ENCODE measurements at places on chromosomes 1 and 21.

- no peak for DNase-seq
These were observed 7.6 kb downstream of the PAFAH2 start for GRCh38 chr1:25990251-25990650.

DNA sequence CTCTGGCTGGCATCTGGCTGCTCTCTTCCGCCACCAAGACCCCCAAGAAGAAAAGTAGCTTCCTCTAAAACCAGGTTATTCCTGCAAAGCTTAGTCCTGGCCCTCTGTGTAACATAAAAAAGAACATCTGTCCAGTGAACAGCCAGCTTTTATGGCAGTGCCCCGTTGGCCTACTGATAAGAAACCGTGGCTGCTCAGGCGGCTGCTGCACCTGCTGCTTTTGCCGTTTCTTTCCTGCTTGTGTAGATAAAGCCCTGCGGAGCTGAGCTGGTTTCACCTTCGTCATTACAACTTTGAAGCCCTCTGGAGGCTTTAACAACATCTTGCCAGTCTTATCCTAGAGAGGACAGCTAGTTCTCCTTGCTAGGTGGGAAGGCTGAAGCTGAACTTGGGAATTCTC is 20.5 kb downstream of the ELAPOR1 start:
- DNase-seq, result no peak

GRCh38 chr21:21179619-21180298 is 181.6 kb downstream of the NCAM2 start:
- no peak for DNase-seq

- DNase-seq, result no peak
These were observed 6.7 kb downstream of the OR2T11 start for GRCh38 chr1:248627971-248628844.

GRCh38 chr1:33361532-33362235 is 40.8 kb upstream of the A3GALT2 start:
- DNase-seq, result no peak

DNA sequence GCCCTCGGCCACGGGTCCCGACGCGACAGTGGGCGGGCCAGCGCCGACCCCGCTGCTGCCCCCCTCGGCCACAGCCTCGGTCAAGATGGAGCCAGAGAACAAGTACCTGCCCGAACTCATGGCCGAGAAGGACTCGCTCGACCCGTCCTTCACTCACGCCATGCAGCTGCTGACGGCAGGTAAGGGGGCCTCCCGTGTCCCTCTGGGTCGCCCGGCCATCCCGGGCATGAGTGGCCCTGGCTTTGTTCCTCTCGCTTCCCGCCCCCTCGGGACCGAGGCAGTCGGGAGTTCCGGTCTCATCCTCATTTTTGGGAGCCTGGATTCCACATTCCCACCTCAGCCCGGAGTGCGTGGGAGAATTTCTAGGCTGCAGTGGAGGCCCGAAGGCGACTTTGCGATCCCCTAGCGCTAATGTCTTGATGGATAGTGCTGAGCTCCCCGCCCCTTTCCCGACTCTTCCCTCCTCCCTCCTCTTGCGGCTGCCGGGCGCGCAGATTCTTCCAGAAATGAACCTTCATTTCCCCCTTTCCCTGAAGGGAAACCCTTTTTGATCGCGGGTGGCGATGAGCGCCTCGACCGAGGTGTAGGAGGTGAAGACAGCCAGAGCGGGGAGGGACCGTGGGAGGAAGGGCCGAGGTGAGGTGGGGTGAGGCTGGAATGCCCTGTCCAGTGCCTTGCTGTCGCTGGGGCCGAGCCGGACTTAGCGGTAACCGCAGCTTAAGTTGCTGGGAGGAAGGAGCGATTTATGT is 705 bp downstream of the KHDRBS1 start:
- peak; percentile 36 for DNase-seq

- DNase-seq, result peak; percentile 32
These were observed 169.8 kb downstream of the DAB1 start for GRCh38 chr1:57254022-57254421.

DNA sequence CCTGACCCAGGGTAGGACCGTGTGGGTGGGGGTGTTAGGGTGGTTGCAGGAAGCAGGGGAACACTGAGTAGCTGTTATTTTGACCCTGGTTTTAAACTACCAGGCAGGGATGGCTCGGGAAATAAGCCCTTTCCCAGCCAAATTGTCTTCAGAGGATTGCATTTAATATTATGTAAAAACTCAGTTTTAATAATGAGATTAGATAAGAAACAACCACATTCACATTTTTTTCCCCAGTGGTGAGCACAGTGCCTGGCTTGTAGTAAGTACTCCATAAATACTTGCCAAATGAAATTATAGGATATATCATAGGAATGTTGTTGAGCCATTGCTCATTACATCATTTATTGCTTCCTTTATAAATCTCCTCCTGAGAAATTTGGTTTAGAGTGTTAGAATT is 3.1 kb upstream of the ACP6 start:
- DNase-seq, result peak; percentile 26

DNA sequence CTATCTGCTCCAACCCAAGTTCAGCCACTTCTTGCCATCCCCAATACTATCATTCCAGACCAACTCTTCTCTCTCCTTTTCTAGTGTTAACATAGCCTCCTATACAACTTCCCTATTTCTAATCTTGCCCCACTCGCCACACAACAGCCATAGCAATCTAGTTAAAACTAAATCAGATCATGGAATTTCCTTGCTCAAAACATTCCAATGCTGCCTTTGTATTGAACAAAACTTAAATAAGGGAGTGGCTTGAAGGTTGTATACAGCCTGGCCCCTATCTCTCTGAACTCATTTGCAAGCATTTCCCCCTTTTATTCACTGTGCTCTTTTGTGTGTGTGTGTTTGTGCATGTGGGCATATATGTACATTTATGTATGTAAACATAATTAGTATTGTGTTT is 118.1 kb upstream of the SGIP1 start:
- DNase-seq, result no peak

- no peak for DNase-seq
These were observed 99.6 kb upstream of the CACNA1E start for GRCh38 chr1:181383695-181384094.

GRCh38 chr1:159000625-159001024 is 9.1 kb upstream of the IFI16 start:
- DNase-seq, result peak; percentile 94

- no peak for DNase-seq
These were observed 98.1 kb downstream of the RUNX1 start for GRCh38 chr21:34950980-34951379.

DNA sequence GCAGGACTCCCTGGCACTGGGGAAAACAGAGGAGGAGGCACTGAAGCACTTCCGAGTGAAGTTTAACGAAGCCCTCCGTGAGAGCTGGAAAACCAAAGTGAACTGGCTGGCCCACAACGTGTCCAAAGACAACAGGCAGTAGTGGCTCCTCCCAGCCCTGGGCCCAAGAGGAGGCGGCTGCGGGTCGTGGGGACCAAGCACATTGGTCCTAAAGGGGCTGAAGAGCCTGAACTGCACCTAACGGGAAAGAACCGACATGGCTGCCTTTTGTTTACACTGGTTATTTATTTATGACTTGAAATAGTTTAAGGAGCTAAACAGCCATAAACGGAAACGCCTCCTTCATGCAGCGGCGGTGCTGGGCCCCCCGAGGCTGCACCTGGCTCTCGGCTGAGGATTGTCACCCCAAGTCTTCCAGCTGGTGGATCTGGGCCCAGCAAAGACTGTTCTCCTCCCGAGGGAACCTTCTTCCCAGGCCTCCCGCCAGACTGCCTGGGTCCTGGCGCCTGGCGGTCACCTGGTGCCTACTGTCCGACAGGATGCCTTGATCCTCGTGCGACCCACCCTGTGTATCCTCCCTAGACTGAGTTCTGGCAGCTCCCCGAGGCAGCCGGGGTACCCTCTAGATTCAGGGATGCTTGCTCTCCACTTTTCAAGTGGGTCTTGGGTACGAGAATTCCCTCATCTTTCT is 75.5 kb downstream of the PIK3CD start:
- DNase-seq, result no peak

DNA sequence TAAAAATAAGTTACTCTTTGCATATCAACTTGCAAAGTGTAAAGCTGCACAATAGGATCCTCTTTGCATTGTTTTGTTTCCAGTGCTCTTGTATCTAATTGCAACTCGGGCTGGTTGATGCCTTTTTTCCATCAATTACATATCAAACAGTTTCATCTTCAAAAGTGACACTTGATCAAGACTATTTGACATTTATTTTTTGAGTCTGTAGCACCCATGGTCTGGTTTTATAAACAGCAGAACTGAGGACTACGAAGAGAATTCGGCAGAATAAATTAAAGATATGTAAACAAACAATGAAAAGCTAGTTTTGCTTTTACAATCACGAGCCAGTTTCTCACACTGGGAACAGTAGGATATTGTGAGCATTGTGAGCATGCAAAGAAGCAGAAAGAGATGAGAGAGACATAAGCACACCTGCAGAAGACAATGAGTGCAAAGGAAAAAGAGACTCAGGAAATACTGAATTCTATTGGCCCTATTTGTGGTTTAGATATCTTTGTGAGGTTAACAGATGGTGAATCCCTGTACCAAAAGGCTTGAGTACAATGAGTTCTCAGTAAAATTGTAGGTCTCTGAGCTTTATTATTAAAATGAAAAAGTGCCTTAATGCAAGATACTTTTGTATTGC is 45.4 kb downstream of the RPL5 start:
- DNase-seq, result no peak

DNA sequence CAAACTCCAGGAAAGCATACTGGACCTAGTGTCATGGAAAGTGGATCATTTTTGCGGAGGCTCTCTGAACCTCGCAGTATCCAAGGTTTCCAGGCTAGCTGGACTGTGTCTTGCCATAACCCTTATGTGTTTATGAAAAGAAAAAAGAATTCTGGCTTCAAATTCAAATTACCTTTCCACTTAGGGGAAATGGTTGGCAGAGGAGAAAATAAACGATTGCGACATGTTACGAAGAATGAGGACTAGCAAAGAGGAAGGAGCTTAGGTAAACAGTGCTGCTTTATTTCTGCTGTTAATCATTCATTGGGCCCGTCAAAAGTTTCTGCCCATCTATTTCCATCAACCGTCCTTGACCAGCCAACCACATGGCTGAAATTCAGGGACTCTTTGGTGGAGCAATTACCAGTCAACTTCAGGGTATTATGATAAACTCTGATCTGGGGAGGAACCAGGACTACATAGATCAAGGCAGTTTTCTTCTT is at the start of gene C4BPA:
Gene C4BPA, plus strand, starts transcription at position 342 of the 482 bp plus-strand sequence. CDS start 8,793 bp downstream, outside the sequence.
- no peak for DNase-seq

DNA sequence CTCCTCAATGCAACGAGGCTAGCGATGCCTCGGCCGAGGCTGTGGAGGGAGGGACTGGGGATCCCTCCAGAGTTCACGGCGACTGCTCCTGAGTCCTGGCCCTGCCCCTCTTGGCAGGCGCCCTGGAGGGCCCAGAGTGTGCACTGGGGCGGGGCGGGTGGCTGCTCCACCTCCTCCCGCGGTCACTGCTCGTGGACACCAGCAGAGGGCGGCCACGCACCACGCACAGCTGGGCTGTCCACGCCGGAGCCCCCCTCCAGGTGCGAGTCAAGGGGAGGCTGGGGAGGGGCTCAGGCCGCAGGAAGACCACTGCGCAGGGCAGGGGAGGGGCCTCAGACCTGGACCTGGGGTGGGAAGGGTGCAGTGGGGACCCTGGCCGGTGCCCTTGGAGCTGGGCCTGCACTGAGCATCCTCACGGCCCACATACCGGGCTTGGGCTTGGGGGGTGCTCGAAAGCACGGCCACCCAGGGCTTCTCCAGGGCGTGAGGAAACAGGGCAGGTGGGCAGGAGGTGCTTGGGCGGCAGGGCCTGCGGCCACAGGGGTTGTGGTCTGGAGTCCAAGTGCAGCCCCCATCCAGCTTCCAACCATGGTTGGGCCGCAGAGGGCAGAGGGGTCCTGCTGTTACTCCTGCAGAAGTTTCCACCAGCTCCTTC is 20.6 kb upstream of the TTC34 start:
- no peak for DNase-seq

- no peak for DNase-seq
These were observed 68.1 kb downstream of the SPAG17 start for GRCh38 chr1:118116909-118117308.

DNA sequence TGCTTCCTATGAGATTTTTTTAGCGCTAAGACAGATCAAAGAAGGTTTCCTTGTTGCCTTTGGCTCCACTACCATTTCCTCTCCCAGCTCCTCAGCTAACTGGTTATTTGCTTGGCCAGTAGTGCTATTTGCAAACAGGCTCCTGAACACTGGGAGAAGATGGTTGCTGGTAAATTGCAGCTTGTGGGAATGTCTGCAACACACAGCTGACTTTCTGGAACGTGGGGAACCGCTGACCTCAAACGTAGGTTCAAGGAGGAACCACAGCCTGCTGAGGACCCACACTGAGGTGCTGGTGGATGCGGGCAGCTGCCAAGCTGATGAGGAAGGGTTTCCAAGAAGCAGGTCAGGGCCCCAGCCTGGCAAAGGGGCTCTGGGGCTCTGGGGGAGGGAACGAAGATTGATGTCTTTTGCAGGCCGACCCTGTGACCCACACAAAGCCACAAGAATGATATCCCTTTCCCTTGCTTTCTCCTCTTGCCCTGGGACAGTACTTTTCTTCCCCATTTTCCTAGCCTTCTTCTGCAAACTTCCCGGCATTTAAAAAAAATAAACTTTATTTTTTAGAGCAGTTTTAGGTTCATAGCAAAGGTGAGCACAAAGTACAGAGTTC is 24.8 kb downstream of the GNG4 start:
- DNase-seq, result peak; percentile 53

GRCh38 chr1:19734472-19734999 is 65.2 kb downstream of the TMCO4 start:
- peak; percentile 27 for DNase-seq

- DNase-seq, result no peak
These were observed 7.8 kb downstream of the CAPZB start for GRCh38 chr1:19477284-19478249.

DNA sequence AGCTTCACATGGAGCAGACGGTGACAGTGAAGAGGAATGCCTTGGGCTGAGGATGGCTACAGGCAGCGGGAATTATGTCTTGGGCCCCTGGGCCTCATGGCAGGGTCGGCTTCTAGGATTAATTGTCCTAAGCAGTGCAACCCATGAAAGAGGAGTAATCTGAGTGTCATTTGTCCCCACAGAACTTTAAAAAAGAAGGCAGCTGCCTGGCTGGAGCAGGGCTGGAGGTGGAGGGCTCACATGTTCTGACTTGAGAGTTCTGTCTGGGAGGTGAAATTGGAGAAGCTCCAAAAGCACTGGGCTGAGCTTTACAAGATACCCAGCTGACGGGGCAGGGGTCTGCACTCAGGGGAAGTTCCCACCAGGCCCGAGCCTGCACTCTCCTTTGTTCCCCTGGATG is 22.6 kb downstream of the CACNA1S start:
- DNase-seq, result no peak

DNA sequence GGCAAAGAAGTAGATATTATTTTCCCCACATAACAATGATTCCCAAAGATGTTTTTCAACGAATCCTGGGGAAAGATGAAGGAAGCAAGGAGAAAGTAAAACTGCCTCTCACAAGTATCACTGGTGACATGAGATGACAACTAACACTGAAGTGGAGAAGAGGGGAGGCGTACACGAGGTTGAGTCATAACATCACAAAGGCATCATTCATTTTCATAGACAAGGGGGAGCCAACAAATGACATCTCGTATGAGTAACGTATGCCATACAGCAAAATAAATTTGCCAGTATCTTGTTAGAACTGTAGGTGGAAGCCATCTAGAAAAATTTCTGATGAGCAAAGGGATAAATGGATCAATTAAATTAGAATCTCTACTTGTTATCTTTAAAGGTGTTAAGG is 56.6 kb downstream of the ATP1B1 start:
- DNase-seq, result peak; percentile 30

- peak; percentile 93 for DNase-seq
These were observed 32.8 kb upstream of the RNF19B start for GRCh38 chr1:32997381-32997891.

- peak; percentile 70 for DNase-seq
These were observed 1.5 kb upstream of the KCNH1 start for GRCh38 chr1:211135342-211135950.

Data from IMR-90 (cell line).